Stimulated activated CD8-positive, alpha-beta memory T cell treated with anti-CD3 and anti-CD28 coated beads, Interleukin-2, amount 100 ng/mL, for 1 hour (primary cell): ENCODE measurements at places on chromosomes 7 and 10.

GRCh38 chr10:16746856-16747255 lies 70.4 kb downstream of the RSU1 start:
- DNase-seq, result no peak

GRCh38 chr7:100483090-100483721 lies 521 bp upstream of the NYAP1 start:
- peak; percentile 74 for DNase-seq

- DNase-seq, result no peak
Measured at GRCh38 chr7:1721047-1721690, 51.1 kb downstream of the ELFN1 start.

- no peak for DNase-seq
Measured at GRCh38 chr10:50593523-50594376, 30.0 kb downstream of the SGMS1 start.

- DNase-seq, result no peak
Measured at GRCh38 chr7:21719846-21720245, 177.0 kb downstream of the DNAH11 start.

GRCh38 chr7:30974605-30975255 lies 11.0 kb downstream of the GHRHR start:
- no peak for DNase-seq

DNA sequence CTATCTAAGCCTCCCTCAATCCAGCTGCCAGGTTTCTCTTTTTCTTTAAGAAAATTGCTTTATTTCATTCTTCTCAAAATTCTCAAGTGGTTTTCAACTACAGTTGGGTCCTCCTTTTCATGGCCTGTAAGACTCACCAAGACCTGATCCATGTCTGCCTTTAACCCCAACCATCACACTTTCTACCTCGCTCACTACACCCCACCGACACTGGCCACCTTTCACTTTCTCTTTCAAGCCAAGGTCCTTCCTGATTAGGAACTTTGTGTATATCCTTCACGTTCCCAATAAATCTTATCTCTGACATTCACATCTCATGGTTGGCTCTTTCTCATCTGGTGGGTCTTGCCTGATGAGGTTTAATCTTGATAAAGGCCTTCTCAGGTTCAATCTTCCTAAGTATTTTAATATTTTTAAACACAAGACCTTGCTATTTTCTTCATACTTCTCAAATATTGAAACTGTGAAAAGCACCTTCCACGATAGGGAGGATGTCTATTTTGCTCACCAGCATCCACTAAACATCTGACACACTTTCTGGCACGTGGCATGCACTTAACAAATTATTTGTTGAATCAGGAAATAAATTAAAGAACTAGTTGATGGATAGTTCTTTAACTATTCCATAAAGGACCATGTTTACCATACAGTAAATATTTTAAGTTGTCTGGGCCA lies 624.8 kb downstream of the GRID1 start:
- DNase-seq, result no peak
